ENCODE measurements at places on chromosomes 16 and 17.

- DNase-seq = peak; percentile 47
Observed at GRCh38 chr17:39194089-39194984, 3.1 kb downstream of the CACNB1 start.

DNA sequence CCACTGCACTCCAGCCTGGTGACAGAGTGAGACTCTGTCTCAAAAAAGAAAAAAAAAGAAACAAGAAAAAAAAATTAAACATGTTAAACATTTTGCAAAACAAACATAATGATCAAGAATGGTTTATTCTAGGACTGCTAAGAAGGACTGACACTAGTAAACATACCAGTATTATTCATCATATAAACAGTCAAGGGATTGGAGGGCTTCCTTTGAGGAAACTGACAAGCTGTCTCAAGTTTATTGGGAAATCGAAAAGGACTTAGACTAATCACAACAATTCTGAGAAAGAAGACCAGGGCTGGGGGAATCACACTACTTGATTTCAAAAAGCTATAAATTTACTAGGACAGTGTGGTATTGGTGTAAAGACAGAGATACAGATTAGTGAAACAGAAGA lies 75.5 kb downstream of the MYH10 start:
- DNase-seq = no peak

GRCh38 chr16:56297684-56298083 lies 106.4 kb downstream of the GNAO1 start:
- no peak for DNase-seq

DNA sequence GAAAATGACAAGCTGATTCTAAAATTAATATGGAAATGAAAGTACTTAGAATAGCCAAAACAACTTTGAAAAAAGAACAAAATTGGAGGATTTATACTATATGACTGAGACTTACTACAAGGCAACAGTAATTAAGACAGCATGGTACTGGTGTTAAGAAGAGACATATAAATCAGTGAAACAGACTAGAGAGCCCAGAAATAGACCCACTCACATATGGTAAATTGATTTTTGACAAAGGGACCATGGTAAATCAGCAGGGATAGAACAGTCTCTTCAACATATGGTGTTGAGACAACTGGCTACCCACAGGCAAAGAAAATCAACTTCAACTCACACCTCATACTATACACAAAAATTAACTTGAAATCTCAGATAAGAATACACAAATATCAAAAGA lies 12.9 kb downstream of the CMC2 start:
- DNase-seq = no peak

DNA sequence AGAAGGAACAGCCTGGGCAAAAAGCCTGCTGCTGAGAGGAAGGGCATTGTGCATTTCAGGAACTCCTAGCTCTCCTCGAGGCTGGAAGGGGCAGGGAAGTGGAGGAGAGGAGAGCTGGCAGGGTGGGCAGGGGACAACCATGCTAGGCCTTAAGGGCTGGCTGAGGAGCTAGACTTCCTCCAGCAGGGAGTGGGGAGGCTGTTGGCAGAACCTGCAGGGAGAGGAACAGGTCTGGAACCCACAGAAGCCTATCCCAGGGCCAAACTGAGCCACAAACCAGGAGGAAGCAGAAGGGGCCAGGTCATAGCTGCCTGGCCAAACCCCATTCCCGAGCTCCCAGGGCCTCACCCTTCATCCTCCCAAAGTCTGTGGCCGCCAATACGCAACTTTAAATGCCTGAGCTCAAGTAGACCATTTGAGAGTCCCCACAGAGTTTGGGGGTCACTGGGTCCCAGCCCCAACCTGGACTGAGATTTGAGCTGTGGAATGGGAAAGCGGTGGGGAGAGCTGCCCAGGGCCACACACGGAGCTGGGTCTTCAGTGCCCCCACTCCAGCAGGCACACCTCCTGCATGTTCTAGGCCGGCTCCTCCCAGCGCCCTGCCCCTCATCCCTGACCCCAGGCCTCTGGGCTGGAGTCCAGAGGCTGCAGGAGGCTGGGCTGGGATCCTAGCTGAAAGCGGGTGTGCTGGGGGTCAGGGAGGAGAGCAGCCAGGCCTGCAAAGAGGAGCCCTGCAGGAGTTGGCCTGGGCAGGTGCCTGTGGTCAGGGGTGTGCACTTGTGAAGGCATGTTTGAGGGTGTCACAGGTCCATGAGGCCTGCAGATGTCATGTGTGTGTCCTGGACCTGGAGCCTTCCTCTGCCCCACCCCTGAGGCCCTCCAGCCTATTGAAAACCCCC lies 4.5 kb downstream of the CDH5 start:
- no peak for DNase-seq

DNA sequence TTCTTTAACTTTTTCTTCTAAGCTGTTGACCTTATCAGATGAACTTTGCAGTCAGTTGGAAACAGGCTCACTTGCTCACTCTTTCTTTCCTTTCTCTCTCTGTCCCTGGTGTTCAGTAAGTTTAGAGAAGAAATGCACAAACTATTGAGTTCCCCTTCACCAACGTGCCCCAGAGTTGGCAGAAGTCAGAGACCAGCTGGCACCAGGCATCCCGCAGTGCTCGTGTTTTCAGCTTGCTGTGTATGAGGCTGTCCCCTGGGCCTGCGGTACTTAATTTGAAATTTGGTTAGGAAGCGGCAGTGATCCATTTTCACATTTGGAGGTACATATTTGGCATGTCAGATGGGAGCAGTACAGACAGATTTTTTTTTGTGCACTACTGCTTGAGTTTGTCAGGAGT lies 258.6 kb downstream of the SNX29 start:
- DNase-seq = no peak

DNA sequence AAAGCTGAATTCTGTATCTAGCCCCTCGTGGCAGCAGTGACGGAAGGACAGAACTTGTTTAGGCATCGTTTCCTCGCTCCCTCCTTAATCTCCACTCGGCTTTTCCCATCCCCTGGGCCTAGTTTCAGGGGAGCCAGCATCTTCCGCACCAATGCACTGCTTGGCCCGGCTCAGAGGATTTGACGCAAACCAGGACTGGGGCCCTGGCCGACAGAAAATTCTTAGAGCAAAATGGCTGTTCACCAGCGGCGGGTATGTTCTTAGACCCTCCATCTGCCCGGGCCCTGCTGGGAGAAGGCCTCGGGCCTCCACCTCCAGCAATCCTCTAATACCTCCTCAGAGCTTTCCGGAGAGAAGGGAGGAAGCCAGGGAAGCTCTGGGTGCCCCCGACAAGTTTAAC lies 54.6 kb downstream of the TBC1D16 start:
- no peak for DNase-seq

- no peak for DNase-seq
Observed at GRCh38 chr16:89168381-89169189, 3.0 kb upstream of the CDH15 start.

DNA sequence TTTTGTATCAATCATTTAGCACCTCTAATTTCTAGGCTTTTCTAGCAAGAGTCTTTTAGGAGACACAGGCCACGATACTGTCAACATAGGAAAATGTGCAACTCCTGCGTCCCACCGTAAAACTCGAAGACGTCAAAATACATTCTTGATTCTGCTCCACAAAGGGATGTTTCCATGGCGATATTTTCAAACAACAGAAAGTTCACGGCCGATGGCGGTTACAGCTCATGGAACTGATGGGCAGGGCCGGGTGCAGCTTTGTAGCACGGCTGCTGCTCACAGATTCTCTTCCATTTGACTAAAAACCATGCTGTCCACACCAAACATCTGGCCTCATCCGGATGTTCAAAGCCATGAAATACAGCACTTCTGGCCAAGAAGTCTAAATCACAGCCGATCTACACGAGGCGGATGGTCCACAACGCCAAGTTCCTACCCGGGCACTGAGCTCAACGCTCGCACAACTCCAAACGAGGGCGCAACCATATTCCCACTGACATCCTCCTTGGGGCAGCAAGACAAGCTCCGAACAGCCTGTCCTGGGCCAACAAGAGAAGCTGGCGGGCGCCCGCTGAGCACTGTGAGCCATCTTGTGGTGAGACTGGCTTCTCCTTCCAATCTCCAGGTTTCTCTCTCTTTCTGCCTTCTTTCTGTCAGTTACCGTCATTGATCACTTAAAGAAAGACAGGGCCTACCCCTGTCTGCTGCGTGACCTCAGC lies 79.8 kb downstream of the ZNF778 start:
- DNase-seq = no peak

- DNase-seq = no peak
Observed at GRCh38 chr17:57985675-57985974, 2.4 kb downstream of the VEZF1 start.

DNA sequence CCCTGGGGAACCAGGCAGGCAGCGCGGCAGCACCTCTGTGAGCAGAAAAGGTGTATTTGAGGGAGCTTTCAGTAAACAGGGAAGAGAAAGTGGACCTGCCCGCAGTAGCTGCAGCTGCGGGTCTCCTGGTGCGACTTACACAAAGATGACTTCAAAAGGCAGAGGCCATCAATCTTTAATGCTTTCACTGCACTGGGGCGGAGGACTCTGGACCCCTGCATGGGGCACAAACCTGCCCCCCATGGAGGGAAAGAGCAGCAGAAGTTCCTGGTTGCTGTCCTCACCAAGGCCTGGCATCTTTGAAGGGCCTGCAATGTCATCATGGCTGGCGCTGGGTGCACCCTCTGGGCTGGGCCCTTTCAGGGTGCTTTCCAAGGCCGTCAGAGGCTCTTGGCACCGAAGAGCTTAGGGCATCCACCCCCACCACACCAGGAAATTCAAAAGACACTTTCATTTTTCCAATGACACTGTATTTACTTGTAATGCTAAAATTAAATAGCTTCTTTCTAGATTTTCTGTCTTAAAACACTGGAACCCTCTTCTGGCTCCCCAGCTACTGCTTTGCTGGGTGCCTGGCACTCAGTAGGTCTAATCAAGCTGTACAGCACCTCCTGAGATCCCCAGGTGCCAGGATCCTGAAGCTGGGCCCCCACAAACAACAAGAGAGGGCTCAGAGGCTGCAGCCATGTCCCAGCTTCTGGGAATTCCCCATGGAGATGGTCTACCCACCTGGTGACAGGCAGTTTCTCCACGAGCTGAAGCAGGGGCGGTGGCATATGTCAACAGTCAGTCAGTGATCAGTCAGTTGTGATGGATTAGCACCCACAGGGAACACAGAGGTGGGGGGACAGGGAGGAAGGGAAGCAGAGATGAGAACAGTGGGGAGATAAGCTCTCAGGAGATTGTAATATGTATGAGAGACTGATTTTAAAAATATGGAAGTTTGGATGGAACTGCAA lies 2.1 kb upstream of the CACNG1 start:
- no peak for DNase-seq

GRCh38 chr16:56478281-56479049 lies 27.1 kb downstream of the OGFOD1 start:
- no peak for DNase-seq

GRCh38 chr16:11112723-11113348 lies 143.2 kb downstream of the SOCS1 start:
- no peak for DNase-seq

- DNase-seq = no peak
Observed at GRCh38 chr17:40824015-40824832, 1.8 kb upstream of the KRT10 start.

DNA sequence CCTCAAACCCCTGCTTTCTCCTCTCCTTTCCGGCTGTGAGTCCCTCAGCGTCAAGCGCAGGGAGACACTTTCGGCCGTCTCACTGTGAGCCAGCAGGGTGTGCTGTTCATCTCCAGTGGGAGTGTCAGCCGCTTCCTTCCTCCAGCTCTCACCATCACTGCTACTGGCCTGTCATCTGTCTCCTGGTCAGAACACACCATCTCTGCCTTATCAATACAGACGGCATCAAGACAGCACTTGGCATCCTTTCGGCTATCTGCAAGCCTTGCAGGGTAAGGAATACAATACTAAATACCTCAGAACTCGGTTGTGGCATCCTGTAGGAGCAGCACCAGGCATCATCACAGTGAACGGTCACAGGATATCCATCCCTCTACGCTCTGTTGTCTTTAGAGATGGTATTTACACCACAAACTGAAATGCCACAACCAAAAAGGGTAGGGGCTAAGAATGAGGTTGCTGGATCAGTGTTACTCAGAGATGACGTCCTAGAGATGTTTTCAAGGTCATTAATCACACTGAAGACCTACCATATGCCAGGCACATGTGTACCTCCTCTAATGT lies 20.7 kb upstream of the CMTM4 start:
- DNase-seq = no peak

DNA sequence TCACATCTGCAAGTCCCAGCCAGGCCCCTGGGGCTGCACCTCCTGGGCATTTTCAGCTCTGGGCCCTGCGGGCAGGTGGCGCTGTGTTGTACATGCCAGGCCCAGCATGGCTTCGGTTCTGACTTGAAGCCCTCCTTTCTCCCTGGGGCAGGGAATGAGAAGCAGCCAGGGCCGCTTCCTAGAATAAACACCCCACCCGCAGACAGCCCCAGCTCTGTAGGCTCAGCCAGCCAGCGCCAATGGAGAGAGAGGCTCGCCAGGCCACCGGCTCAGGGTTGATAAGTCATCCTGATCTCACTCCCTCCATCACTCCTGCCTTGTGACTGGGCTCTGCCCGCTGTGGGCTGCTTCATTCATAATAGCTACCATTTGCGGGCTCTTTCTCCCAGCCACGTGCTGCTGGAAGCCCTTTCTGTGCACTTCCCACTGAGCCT lies 6.0 kb upstream of the GLIS2 start:
- no peak for DNase-seq

DNA sequence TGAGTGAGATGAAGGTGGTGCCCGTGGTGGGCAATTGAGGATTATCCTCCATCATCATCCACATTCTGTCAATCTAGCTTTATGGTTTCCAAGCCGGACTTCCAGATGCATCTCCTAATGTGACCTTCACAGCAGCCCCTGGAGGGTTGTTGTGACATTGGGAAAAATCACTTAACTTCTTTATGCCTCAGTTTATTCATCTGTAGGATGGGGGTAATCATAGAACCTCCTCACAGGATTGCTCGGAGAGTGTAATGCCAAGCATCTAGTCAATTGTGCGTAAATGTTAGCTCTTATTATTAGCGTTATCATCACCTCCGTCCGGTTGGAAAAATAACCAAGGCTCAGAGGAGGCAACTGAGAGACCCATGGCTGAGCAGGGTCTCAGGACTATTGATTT lies 214.0 kb downstream of the CCDC182 start:
- DNase-seq = no peak

DNA sequence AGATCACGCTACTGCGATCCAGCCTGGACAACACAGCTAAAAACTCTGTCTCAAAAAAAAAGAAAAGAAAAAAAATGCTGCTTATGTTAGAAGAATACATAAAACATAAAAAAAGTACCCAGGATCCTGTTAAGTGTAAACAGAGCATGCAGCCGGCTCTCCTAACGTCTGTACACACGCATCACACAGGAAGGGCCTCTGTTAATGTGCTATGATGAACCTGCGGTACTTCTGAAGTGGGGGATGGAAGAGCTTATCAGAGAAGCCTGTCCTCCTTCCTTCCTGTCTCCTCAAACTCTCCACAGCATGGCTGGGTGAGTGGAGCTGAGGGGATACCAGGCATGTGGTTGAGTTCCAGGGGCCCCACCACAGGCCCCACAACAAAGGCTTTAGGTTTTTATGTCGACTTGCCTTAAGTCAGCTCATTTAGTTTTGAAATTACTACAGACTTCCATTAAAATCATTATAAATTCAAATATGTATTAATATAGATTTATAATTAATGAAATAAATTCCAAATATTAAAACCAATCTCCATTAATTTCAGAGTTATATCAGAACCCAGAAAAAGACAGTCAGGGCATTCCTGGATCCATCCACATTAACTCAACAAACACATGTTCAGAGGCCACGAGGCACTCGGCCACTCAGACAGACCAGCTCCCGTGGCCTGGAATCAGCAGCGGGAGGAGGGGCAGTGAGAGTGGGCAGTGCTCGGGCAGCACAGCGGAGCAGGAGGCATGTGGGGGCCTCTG lies 11.7 kb downstream of the CCDC57 start:
- DNase-seq = no peak

Measured in nucleus accumbens (tissue), 56 donors.